ENCODE measurements at places on chromosomes 2 and 18.

- DNase-seq = no peak
Observed at GRCh38 chr18:55163550-55163949, 204.3 kb upstream of the CCDC68 start.

DNA sequence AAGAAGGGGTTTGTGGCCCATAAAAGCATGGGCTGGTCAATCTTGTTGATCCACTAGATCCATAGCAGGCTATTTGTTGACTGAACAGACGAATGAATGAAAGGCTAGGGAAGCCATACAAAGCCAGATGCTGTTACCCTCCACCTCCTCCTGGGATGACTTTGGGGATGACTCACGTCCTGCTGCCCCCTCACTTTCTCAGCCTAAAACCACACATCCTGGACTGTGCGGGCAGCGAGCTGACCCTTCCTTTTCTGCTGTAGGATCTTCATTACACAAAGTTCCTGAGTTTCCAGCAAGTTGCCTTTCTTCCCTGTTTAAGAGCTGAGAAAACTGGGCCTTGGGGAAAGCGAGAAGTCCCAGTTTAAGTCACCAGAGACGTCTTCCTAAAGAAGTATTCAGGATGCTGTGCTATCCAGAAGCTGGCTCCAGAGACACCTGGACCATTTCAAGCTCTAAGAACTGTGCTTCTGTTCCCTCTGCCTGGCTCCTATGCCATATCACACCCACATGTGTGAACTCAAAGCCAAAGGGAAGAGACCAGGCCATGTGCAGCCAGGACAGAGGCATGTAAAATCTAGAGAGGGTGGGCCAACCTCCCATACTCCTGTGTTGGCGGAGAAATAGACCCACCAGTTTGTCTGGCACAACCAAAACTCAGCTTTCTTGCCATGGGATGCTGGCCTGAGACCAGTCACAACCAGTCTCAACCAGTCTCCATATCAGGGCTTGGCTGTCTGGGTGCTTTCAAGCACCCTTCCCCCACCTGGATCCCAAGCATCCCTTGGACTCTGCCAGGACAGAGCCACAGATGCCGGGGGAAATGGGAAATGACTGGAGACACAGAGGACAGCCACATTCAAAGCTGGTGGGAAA lies 4.7 kb upstream of the SLC20A1 start:
- DNase-seq = no peak

DNA sequence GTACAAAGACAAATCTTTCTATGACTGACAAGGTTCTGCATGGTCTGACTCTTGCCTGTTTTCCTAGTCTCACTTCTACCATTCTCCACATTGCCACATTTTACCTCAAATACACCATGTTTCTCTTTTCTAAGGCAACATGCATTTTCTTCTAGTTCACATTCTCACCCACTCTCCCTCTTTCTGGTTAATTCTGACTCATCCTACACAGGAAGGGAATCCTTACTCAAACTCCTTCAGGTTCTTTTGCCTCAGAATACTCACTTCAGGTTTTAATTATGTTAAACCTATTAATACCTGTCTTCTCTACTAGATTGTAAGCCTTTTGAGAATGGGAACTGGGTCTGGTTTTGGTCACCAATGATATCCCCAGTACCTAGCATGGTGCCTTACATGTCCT lies 47.2 kb downstream of the MAP2 start:
- no peak for DNase-seq

DNA sequence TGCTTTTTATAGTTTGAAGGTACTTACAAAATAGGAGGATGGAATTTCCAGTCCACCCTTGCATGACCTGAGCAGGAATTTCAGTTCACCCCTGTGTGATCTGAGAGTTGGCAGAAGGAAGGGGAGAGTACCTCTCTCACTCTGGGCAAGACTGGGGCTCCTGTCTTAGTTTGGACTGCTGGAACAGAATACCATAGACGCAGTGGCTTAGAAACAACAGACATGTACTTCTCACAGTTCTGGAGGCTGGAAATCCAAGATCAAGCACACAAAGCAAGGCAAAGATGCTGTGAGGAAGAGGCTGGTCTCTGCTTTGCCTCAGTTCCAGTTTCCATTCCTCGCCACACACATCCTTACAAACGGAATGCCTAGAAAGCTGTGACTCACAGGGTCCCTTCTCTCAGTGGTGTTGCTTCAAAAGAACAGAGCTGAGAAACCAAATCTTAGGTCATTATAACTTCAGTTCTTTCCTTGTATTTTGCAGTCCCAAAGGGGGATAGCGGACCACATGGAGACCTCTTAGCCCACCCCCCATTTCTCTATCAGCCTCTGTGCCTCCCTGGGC lies 108.8 kb upstream of the HAAO start:
- DNase-seq = no peak

GRCh38 chr2:105541189-105542050 lies 142.6 kb upstream of the FHL2 start:
- no peak for DNase-seq

DNA sequence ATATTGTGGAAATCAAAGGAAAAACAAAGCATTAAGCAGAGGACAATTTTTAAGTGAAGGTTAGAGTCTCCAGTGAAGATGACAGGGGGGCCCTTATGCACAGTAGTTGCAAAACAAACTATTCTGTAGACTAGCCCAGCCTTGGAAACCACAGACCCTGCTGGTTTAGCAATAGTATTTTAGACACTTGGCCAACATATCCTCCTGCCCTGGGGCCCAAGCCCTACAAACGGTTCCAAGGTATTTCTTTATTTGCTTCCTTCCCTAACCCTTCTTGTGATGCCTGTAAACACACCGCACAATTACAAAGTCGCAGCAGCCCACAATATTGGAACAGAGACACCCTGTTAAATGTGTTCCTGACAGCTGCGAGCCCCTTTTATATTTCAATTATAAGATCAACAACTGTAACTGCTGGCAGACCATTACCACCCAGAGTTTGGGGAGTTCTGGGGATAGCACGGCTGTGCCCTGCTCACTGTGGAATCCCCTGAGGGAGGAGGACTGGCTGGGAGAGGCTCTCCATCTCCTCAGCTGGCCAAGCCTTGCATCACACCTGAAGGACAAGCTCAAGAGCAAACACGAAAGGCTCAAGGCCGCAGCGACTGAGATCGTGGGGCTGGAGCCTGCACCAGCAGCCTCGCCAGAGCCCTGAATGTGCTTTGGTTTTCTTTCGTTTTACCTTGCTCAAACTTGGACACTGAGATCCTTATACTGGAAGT lies 282.2 kb upstream of the ATP5MC3 start:
- DNase-seq = no peak

DNA sequence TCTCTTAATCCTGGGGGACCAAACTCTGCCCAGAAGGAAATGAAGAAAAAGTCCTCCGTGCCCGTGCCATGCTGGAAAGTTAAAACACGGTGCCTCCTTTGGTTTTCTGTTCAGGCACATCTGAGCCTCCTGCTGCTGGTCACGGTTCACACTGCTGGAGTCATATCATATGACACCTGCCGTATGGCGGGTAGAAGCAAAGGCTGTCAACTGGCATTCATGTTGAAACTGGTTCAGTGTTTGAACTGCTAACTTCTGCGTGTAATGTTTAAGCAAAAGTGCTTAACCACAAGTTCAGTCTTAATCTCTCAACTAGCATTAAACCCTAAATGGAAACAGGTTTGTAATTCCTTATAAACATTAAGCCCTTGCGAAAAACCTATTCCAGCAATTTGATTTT lies 3.1 kb downstream of the STK39 start:
- peak; percentile 69 for DNase-seq

GRCh38 chr18:76741346-76741745 lies 81.0 kb upstream of the ZNF236 start:
- no peak for DNase-seq

- no peak for DNase-seq
Observed at GRCh38 chr2:107069890-107070289, 183.9 kb upstream of the ST6GAL2 start.
